ENCODE measurements at places on chromosomes 11 and 22.

DNA sequence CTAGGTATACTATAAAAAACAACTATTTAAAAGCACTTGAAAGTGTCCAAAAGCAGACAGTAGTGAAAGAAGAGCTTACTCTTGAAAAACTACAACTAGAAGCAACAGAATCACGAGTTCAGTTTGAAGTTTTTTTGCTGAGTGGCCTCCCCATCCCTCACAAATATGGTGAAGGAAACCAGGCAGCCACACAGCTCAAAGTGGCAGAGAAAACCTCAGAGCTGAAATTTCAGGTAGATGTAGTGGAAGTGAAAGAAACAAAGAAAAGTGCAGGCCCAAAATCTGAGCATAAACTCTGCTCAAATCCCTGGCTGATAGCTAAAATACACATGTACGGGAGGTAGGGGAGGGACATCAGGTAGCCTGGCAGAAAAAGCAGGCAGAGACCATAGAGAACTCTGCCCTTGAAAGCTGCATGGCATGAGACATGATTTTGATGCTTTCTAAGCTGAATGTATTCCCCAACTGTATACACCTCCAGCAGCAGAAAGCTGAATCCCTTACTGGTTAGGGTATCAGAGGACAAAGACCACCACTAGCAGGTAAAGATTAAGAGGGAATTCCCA lies 12.1 kb downstream of the BTBD10 start:
- no peaks in the 10 kb centered on the region for H3K27me3 ChIP-seq
- no peak overlapping the region for H3K4me3 ChIP-seq
- no peak overlapping the region for H3K27ac ChIP-seq

- H3K4me1 ChIP-seq = peaks cover 33% of the 10 kb centered on the region
- H3K27me3 ChIP-seq = no peaks in the 10 kb centered on the region
- H3K4me3 ChIP-seq = no peak overlapping the region
- H3K36me3 ChIP-seq = peaks cover 23% of the 10 kb centered on the region
- H3K27ac ChIP-seq = no peak overlapping the region
Measured at GRCh38 chr11:128762031-128762430, 68.2 kb downstream of the FLI1 start.

GRCh38 chr22:44279069-44279360 lies 33.7 kb downstream of the SHISAL1 start:
- H3K27ac ChIP-seq = peak overlapping the region; percentile 14
- no peaks in the 10 kb centered on the region for H3K27me3 ChIP-seq
- no peaks in the 10 kb centered on the region for H3K36me3 ChIP-seq
- no peak overlapping the region for H3K4me3 ChIP-seq

DNA sequence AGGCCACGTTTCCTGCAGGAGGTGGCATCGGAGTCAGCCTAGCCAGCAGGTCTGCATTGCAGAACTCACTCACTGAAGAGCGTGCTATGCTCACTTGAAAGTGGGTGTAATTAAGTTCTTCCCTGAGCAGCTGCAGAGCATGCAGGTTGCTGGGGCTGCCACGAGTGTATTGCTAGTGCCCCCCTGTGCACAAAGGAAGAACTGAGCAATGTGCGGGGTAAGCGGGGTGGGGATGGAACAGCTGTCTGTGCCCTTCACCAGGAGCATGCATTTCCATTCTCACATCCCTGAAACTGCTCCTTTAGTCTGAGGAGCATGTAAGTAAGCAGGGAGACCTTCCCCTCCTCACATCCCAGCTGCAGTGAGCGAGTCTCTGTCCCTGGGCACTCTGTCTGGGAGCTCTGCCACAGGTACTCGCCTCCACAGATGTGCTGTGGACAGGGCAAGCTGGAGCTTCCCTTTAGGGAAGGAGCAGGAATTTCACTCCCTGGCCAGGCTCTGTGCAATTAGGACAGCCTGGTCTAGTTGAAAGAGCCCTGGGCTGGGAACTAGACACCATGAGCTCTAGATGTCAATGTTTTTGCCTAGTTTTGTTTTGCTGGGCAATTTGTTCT lies 1031.8 kb downstream of the NTM start:
- H3K36me3 ChIP-seq = no peaks in the 10 kb centered on the region
- no peak for DNase-seq
- H3K4me1 ChIP-seq = no peaks in the 10 kb centered on the region
- H3K27ac ChIP-seq = no peak overlapping the region
- no peak overlapping the region for H3K4me3 ChIP-seq

- no peak overlapping the region for H3K27ac ChIP-seq
- H3K27me3 ChIP-seq = no peaks in the 10 kb centered on the region
- no peak overlapping the region for H3K4me3 ChIP-seq
- peaks cover 12% of the 10 kb centered on the region for H3K4me1 ChIP-seq
- DNase-seq = no peak
Measured at GRCh38 chr11:77384571-77384970, 83.1 kb upstream of the GDPD4 start.

All from osteocyte (in vitro differentiated cells).